ENCODE measurements at places on chromosomes 12 and 14. TPM values are rescaled to one million over a fixed set of nuclear protein-coding genes. Genes with fewer than 3 reads are reported as not detected.

The TMEM30B gene
- total RNA-seq = 6.2 TPM

GRCh38 chr12:131260954-131261353 is 307.2 kb downstream of the ADGRD1 start:
- no peak for DNase-seq
- H3K36me3 ChIP-seq = no peaks in the 10 kb centered on the region
- H3K4me1 ChIP-seq = no peaks in the 10 kb centered on the region

- H3K27ac ChIP-seq = no peak overlapping the region
- no peaks in the 10 kb centered on the region for H3K4me1 ChIP-seq
- no peak for DNase-seq
- peaks cover 5% of the 10 kb centered on the region for H3K36me3 ChIP-seq
- H3K27me3 ChIP-seq = no peaks in the 10 kb centered on the region
Observed at GRCh38 chr14:35073486-35073885, 27.4 kb downstream of the FAM177A1 start.

DNA sequence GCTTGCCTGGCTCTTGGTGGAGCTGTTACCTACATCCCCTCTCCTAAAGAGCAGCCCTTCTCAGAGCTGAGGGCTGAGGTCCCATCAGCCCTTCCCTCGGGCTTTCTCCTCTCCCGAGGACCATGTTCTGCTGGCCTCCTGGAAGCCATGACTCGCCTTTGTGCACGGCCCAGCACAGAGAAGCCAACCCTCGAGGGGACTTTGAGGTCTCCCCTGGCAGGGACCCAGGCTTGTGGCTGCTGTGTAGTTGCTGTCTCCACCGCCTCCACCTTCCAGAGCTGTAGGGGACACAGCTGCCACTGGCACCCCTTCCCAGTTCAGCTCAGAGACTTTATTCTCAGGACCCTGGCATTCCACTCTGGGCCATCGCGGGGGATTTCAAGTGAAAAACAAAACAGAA is 22.9 kb upstream of the CCND2 start:
- H3K36me3 ChIP-seq = no peaks in the 10 kb centered on the region
- DNase-seq = peak; percentile 57
- no peak overlapping the region for H3K27ac ChIP-seq
- H3K27me3 ChIP-seq = no peaks in the 10 kb centered on the region
- H3K4me1 ChIP-seq = peaks cover 26% of the 10 kb centered on the region
- no peak overlapping the region for H3K4me3 ChIP-seq

DNA sequence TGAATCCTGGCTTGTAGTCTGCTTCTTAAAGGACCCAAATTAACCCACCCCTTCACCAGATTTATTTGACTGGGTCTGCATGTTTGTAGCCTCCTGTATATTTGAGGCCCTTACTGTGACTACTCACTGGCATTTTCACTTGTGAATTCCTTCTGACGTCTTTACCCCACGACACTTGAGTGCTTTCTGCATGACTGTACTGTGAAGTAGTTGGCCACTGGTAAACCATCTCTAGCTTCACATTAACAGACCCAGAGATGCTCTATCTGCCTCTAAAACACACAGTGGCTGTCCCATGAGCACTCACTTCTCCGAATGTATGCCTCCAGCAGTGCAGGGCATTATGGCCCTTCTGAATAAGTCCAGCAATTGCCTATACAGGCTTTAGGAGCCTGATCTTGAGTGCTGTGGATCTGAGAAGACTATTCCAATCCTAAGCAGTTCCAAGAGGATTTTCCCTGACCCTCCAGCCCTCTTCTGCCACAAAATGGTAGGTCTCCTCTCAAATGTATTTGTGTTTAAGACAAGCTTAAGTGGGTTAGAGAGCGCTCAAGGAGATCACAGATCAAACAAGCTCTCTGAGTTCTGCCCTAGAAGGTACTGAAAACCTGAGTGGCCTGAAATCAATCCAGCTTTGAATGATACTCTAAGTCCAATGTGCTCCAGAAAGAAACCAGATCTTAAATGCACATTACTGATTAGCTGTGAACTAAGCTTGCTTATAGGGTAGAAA is 534.7 kb downstream of the RPS29 start:
- H3K4me3 ChIP-seq = no peak overlapping the region
- H3K4me1 ChIP-seq = peaks cover 32% of the 10 kb centered on the region
- no peaks in the 10 kb centered on the region for H3K27me3 ChIP-seq
- DNase-seq = no peak

DNA sequence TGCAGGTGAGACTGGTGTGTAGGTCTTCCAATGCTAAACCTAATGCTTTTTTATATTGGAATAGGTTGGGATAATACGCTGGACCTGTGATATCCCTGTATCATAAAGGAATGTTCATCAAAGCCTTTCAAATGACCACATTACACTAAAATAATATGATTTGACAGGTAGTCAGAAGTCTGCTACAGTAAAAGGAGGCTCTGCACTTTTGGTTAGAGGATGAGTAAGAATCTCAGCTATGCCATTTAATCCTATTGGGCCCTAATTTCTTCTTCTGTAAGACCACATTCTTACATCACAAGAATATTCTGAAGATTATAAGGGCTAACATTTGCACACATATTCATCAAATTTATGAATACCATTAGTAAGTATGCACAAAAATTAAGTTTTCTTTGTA is 250.5 kb upstream of the FLRT2 start:
- no peak overlapping the region for H3K27ac ChIP-seq
- no peaks in the 10 kb centered on the region for H3K27me3 ChIP-seq
- H3K4me3 ChIP-seq = no peak overlapping the region
- 0 out of 2 replicates have a peak, but pooled peaks cover 3% of the 10 kb centered on the region for H3K4me1 ChIP-seq
- DNase-seq = no peak
